ENCODE measurements at places on chromosomes 6 and 20.

DNA sequence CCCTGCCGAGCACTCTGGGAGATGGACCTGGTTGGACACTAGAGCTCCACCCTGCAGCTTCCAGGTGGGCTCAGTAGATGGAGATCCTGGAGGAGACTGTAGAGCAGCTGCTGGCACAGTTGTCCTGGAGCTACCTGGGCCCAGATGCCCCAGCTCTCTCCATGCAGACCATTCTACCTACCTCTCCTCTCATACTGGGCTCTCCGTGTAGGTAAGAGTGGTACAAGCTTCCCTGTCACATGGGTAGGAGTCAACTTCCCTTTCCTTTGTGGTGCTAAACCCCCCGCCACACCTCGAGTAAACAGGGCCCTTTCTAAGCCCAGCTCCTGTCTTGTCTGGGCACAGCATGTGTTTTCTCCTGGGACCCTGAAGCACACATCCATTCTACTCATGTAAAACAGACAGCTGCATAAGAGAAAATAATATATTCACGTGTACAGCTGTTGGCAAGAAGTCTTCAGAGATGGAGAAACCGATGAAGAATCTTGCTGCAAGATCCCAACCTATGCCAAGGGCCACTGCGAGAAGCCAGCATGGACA, 108.1 kb upstream of the DUSP22 start:
- DNase-seq = no peak

- no peak for DNase-seq
Observed at GRCh38 chr6:80457439-80457933, 351.0 kb downstream of the BCKDHB start.

DNA sequence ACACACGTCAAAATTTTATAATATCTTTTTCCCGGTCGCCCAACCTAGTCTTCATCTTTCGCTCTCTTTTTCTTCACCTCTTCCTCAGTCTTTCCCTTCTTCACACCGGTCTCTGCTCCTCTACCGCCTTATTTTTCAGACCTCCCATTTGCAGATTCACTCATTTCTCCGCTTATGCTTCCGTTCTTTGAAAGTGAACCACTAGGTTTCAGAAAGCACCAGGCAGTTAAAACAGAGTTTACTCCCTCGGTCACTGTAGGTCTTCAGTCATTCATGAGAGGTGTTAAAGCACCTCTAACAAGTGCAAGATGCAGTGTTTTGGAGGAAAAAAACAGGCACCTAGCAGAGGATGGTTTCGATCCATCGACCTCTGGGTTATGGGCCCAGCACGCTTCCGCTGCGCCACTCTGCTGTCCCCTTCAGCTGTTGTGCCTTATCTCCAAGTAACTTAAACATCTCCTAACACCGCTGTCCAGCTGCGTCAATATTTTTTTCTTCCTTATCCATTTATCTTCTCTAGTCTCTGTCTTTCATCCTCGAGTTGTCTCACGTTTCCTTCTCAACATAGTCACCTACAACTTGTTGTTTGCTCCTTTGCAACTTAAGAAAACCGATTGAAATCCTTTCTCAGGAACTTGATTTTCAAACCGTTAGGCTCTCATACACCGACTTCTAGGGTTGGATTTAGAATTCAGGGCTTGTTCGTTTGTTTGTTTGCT, 119.7 kb upstream of the ZNF184 start:
- DNase-seq = peak; percentile 50

GRCh38 chr6:148134592-148134991, 208.0 kb upstream of the SASH1 start:
- peak; percentile 21 for DNase-seq

DNA sequence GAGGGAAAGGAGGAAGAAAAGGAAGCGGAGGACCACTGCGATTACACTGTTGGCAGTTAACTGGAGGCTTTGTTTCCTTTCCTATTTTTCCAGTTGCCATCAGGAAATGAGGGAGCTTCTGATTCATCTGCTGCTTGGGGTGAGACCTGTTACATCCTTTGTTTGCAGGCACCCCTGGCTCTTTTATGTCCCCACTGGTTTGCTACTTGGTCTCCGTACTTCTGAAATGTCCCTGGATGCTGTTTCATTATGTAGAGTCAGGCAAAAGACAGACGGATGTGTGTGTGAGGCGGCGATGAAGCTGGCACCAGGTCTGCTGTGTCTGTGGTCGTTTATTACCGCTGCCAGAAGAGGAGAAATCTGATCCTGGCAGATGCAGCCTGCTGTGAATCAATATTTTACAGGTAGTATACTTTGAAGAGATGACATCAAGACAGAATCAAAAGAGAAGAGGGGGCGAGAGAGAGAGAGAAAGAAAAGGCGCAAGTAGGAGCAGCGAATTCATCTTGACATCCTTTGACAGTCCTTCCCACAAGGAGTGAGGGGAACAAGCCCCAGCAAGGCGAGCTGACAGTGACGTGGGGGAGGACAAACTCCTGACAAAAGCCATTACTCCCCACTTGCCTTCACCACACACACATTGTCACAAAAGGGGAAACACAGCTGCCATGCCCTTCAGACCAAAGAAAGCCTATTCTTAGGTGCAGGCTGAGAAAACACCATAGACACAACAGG, 145.9 kb upstream of the FBXL4 start:
- DNase-seq = no peak

DNA sequence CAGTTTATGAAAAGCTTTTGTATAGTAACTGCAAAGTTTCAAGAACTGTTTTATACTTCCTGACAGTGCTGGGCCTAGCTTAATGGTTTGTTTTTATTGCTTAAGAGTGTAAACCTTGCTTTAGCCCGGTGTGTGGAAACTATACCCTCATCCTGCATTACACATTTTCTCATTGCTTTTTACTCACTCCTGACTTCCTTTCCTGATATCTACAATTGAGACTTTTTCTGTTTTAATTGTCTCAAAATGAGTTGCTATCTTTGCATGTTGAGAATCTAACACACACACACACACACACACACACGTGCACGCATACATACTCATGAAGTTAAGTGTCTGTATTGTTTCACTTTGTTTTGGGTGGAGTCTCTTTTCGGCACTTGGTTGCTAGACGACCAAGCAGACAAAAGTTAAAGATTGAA, 16.7 kb downstream of the BMP2 start:
- DNase-seq = no peak

DNA sequence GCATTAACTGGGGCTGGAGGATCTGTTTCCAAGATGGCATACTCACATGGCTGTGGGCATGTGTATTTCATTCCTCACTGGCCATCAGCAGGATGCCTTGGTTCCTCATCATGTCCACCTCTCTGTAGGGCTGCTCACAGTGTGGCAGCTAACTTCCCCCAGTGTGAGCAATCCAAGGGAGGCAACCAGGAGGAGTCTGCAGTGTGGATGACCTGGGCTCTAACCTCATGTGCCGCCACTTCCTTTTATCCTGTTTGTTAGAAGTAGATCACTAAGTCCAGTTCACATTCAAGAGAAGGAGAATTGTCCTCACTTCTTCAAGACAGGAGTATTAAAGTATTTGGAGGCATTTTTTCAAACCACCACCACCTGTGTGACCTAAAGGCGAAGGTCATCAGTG, 54.4 kb downstream of the MTHFD1L start:
- DNase-seq = no peak

GRCh38 chr6:87714093-87714842, 12.2 kb upstream of the AKIRIN2 start:
- no peak for DNase-seq

DNA sequence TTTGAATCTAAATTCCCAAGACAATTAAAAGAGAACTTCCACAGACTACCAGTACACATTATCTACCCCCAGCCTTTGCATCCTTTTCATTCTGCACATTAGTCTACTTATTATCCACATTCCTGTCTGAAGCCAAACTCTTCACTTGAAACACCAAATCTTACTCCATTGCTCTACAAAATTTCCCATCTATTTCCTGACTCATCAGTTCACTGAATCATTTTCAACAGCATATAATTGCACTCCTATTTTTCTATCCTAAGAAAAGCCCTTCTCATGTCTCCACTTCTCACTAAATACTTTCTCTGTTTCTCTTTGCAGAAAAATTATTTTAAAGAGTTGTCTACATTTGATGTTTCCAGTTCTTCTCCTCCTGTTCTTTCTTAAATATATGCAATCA, 239.4 kb upstream of the FERMT1 start:
- no peak for DNase-seq

DNA sequence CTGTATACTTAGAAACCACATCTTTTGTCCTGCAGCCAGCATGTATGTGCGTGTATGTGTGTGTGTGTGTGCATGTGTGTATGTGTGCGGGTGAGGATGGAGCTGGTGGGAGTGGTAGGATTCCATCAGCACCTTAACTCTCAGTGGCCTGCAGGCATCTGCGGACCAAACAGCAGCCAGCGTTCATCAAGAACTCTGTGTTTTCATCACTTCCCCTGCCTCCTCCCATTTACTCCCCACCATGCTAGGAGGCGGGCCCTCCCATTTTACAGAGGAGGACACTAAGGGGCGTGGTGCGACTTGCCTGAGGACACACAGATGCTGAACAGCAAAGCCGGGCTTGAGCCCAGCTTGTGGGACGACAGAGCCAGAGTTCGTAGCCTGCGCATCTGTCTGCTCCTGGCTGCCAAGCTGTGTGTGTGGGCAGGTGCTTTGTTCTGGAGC, 8.9 kb downstream of the VSTM2L start:
- DNase-seq = no peak

DNA sequence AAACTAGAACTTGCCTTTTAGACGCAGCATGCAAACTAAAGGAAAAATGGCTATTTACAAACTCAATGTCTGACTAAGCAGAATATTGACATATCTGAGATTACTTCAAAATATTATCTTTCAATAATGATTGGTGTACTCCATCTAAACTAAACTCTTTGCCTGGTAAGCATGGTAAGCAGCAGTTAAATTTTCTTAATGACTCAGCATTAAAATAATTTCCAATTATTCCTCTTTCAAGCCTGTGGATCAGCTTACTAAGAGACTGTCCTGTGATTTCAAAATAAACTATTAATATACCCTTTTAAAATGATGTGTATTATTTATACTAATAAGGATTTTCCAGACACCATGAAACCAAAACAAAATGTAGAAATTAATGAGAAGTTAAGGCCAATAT, 226.8 kb upstream of the THEMIS start:
- no peak for DNase-seq

DNA sequence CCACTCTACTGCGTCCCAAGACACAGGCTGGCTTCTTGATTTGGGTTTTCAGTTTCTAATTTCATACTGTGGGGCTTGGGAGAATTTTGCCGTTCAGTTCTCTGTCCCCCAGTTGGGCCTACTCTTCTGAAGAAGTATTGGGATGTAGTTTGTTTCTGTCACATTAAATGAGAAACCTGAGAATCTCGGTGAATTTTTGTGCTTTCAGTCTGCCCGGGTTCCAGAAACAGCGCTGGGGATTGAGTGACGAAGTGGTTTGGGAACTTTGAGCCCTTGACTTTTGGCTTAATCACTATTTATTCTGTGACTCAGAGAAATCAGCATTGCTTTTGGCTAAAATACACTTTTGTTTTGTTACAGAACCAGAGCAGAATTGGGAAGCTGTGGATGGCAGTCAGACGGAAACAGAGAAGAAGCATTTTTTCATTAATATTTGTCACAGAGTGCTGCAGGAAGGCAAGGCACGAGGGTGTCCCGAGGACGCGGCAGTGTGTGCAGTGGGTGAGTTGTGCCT, 74.0 kb downstream of the IGF2R start:
- DNase-seq = no peak

- DNase-seq = no peak
Observed at GRCh38 chr6:90126839-90127238, 169.8 kb downstream of the BACH2 start.

- DNase-seq = peak; percentile 99
Observed at GRCh38 chr6:134035823-134036296, 16.6 kb downstream of the SLC2A12 start.

GRCh38 chr6:165042912-165043311, 266.5 kb downstream of the C6orf118 start:
- DNase-seq = no peak

- no peak for DNase-seq
Observed at GRCh38 chr6:52059821-52060220, 27.6 kb downstream of the PKHD1 start.

DNA sequence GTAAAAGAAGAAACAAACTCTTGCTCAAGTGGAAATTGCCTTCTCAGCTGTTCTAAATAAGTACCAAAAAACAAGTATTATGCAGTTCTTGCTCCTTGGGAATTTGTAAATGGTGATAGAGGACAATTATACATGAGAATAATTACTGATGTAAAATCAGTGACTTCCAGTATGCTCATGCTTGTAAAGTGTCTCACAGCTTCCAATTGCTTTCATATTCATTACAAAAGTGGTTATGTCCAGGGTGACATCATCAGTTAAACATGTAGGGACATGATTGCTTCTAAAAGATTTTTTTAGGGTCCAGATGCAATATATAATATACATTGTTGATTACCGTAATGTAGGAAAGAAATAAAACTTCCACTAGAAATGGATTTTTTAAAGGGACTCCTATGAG, 122.8 kb upstream of the B3GAT2 start:
- DNase-seq = no peak

- DNase-seq = no peak
Observed at GRCh38 chr6:41428996-41429421, 93.6 kb downstream of the NCR2 start.

DNA sequence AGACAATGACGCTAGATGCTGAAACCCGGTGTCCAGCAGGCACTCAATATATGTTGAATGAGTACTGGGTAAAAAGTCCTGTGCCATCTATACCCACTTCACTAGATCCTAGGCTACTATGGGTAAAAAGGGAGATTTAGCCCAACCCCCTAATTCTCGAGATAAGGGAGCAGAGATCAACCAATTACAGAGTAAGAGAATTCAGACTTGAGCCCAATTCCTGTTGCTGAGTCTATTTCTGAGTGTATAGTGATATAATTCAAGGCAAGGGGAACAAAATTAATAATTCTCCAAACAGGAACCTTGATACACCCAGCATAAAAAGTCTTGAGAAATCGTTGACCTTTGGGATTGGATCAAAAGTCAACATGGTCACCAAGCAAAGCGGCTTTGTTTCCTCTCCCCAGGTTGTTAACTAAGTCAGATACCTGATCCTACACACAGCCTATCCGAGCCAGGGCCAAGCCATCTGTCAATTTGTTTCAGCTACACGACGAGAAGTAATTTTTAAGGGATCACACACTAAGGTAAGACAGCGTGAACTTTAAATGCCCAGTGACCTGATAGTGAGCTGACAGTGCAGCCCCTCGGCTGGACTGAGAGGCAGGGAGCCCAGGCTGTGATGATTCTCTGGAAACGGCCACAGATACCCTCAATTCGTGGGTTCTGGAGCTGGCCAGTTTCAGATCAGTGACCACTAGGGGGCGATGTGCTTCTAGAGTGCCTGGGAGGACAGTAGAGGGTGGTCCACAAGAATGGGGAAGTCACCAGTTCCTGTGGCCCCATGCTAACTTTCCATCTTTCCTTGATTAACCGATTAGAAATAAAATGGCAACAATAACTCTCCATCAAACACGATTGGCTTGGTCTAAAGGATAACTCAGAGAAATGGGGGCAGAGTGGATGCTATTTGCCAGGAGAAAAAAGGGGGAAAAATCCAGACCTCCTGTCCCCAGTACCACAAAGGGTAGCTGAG, 46.2 kb downstream of the SLC22A23 start:
- peak; percentile 30 for DNase-seq

Measured in NCI-H774 (cell line).